ENCODE measurements at places on chromosomes 3 and 15.

- DNase-seq, result peak; percentile 64
Observed at GRCh38 chr3:177221744-177222143, 24.5 kb upstream of the TBL1XR1 start.

GRCh38 chr3:108861401-108861800, 38.8 kb downstream of the TRAT1 start:
- DNase-seq, result no peak

- no peak for DNase-seq
Observed at GRCh38 chr3:12965999-12966846, 107.0 kb downstream of the IQSEC1 start.

- DNase-seq, result no peak
Observed at GRCh38 chr3:65449841-65450428, 588.8 kb downstream of the MAGI1 start.

DNA sequence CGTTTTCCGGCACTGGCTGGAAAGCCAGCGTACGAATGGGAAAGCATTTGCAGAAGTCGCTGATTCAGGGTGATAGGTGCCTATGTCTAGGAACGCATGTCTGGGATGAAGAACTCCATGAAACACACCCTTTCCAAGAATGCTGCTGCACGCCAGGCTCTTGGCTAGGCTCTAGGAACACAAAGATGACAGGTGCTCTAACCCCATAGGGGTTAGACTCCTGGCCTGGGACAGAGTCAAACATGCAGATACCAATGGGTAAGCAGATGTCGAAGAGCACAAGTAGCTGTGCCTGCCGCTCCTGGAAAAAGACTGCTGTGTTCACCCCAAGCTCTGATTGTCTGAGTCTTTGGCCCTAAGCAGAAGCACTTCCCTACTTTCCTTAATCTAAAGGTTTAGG, 180.9 kb upstream of the UBE3A start:
- DNase-seq, result no peak

- no peak for DNase-seq
Observed at GRCh38 chr3:34090876-34091275, 292.4 kb downstream of the PDCD6IP start.

GRCh38 chr3:102125994-102126368, 276.7 kb downstream of the NFKBIZ start:
- DNase-seq, result no peak

DNA sequence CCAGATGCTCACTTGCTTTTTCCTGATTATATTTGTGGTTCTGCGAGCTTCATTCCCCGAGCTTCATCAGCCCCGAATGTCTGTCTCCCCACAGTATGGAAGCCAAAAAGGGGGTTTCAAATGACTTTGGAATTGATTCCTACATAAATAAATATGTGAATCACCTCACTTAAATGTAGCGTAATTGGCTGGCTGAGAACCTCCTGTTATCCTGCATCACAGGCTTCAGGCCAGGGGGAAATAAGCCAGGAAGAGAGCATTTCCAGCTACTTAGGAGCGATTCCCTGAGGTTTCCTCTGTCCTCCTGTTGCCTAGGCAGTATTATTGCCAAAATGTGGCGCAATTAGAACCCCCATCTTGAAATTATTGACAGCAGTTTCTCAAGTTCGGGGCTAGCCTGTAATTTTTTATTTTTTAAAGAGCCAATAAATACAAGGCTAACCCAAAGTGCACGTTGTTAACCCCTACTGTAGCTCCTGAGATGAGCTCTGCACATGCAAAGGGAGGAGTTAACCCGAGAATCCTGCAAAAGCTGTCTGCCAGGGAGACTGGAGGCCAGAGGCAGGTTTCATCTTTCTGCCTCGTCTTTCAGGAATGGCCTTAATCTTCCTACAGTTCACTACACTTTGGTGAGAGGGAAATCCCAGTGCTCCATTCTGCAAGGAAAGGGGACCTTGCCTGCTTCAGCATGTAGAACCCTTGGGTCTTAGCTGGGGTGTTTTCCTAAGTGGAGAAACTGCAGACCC, 148.2 kb downstream of the ADAMTS9 start:
- DNase-seq, result no peak

GRCh38 chr3:154662851-154663250, 232.9 kb upstream of the GPR149 start:
- DNase-seq, result no peak

DNA sequence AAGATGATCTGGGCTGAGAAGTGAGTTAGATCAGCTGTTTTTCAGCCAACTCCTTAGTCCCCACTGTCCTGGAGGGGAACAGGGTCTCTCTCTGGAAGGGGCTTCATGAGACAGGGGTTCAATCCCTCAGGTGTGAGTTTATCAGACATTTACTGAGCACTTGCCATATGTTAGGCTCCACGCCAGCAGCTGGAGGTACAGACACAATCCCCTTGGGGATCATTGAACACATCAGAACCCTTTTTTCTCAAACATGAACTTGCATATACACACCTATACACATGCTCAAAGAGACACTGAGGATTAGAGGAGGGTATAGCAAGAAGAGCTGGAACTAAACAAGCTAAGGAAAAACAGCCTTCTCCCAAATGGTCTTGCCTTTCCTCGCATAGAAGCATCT, 5.5 kb upstream of the BMF start:
- DNase-seq, result no peak

GRCh38 chr15:48774484-48774883, 36.4 kb downstream of the CEP152 start:
- no peak for DNase-seq

GRCh38 chr3:146501752-146502151, 32.4 kb upstream of the PLSCR2 start:
- DNase-seq, result no peak

GRCh38 chr3:186054792-186055352, 54.0 kb downstream of the ETV5 start:
- DNase-seq, result no peak
